A549 treated with dexamethasone at 1 μM for 4 hours (cell line): ENCODE measurements at places on chromosomes 7 and 10. TPM values are rescaled to one million over a fixed set of nuclear protein-coding genes. Genes with fewer than 3 reads are reported as not detected.

SHH gene
- 0.34 to 0.61 TPM (median 0.50 TPM) in 5 replicates for total RNA-seq

EXOC6 gene
- total RNA-seq, result 13.3 to 19.3 TPM (median 16.0 TPM) in 5 replicates

HOXA1 gene
- 2.6 to 3.8 TPM (median 3.6 TPM) in 5 replicates for total RNA-seq

ZDHHC4 gene
- total RNA-seq, result 45.2 to 49.0 TPM (median 47.6 TPM) in 5 replicates

PRRT4 gene
- total RNA-seq, result 0.15 to 0.58 TPM (median 0.26 TPM) in 5 replicates

CAMK2G gene
- 15.8 to 19.4 TPM (median 18.2 TPM) in 5 replicates for total RNA-seq

ADRB1 gene
- total RNA-seq, result 0.95 to 1.5 TPM (median 1.3 TPM) in 5 replicates
